ENCODE measurements at places on chromosomes 5 and 9. TPM values are rescaled to one million over a fixed set of nuclear protein-coding genes. Genes with fewer than 3 reads are reported as not detected.

DNA sequence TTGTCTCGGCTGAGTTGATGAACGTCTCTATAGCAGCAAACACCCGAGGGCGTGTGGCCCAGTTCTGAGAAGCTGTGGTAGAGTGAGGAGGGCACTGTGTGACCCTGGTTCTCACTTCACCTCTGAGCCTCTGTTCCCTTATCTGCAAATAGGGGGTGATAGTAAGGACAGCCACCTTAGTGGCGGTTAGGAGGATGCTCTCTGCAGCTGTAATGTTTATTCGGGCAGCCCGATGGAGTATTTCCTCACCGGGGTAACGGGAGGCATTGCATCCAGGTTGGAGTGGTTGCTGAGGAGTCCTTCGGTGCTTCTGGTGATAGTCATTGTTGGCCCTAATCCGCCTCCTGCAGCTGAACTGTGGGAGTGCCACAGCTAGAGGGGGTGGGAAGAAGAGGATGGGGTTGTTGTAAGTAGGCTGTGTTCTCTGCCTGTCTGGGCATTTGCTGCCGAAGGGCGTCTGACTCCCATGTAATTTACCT lies 13.9 kb downstream of the PRRC2B start:
- DNase-seq = no peak

DNA sequence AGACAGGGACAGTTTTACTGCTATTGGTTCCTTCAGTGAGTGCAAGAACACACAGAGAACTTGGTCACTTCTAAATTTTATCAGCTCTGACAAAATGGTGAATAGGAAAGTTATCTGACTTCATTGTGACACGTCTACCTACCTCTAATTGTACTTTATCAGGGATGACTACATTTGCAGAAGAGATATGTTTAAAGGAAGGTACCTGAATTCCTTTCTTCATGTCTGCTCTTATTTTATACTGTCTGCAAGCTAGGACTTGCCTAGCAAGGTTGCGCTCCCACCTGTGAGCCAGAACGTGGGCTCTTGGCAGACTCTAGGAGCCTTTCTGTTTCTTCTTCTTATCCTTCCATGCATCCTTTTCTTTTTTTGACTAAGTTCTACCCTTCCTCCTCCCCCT lies 1.6 kb downstream of the SLC27A6 start:
- no peak for DNase-seq

DNA sequence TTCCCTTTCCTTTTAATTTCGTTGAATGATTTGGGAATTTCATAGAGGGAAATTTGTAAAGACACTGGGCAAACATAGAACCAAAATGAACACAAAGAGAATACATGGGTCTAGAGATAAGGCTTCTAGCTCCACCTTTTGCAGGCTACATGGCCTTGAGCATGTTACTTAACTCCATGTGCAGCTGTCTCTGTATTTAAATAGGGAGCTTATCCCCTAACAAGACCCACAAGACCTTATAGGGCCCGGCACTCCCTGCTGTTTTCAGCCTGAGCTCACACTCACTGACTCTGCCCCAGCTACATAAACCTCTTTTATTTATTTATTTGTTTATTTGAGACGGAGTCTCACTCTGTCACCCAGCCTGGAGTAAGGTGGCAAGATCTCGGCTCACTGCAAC lies 30.6 kb upstream of the TLE1 start:
- no peak for DNase-seq

GRCh38 chr9:19371942-19372341 lies 8.1 kb downstream of the RPS6 start:
- peak; percentile 43 for DNase-seq

- DNase-seq = no peak
Measured at GRCh38 chr5:159456261-159456660, 126.0 kb upstream of the IL12B start.

GRCh38 chr5:13945271-13945670 lies 783 bp upstream of the DNAH5 start:
- no peak for DNase-seq

- DNase-seq = no peak
Measured at GRCh38 chr5:160657068-160657507, 194.9 kb downstream of the ATP10B start.

C1QTNF3 gene
- total RNA-seq = 0.40 TPM

OR1J2 gene
- total RNA-seq = not detected

SEMA6A gene
- total RNA-seq = not detected

All from LHCN-M2 (cell line).